Left forelimb (tissue), 1 donor: ENCODE measurements at places on chromosomes 16 and 17.
A peak's percentile ranks its signal among the peaks of the same experiment; 100 is the strongest.

- no peak for DNase-seq
Observed at GRCh38 chr17:29176558-29177351, 3.4 kb downstream of the MYO18A start.

DNA sequence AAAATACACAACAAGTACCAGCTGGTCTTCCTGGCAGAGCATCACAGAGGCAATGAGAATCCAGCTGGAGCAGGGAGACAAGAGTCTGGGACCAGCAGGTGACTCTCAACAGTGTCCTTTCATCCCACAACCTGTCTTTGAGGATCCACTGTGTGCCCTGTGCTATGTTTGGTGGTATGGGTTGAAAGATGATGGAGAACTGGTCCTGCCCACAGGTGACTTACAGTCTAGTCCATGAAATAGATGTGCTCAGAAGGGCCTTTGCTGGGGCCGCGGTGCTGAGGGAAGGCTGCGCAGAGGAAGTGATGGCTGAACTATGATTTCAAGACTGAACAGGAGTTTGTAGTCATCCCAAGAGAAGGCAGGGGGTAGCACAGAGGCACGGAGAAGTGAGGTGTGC lies 17.9 kb downstream of the WNT3 start:
- no peak for DNase-seq

- DNase-seq, result no peak
Observed at GRCh38 chr17:44170499-44171201, at the start of gene ASB16. Gene ASB16, plus strand, starts transcription at chr17:44170704. Its CDS starts 86 bp downstream, at chr17:44170790.

DNA sequence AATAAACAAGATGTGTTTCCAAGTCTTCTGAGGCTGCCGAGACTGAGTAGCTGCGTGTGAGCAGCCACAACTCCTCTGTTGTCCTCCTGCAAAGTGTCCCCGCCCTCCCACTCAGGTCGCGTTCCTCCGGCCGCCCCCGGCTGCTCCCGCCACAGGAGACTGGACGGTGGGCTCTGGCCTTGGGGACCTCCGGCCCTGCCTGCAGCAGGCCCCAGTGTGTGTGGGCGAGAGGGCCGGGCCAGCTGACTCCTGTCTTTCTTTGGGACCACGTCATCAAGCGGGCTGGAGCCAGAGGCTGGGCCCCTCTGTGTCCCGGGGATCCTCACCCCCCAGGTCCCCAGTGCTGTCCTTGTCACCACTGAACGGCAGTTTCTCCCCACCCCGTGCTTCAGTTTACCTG lies 175.3 kb downstream of the NPIPB11 start:
- DNase-seq, result peak; percentile 62

DNA sequence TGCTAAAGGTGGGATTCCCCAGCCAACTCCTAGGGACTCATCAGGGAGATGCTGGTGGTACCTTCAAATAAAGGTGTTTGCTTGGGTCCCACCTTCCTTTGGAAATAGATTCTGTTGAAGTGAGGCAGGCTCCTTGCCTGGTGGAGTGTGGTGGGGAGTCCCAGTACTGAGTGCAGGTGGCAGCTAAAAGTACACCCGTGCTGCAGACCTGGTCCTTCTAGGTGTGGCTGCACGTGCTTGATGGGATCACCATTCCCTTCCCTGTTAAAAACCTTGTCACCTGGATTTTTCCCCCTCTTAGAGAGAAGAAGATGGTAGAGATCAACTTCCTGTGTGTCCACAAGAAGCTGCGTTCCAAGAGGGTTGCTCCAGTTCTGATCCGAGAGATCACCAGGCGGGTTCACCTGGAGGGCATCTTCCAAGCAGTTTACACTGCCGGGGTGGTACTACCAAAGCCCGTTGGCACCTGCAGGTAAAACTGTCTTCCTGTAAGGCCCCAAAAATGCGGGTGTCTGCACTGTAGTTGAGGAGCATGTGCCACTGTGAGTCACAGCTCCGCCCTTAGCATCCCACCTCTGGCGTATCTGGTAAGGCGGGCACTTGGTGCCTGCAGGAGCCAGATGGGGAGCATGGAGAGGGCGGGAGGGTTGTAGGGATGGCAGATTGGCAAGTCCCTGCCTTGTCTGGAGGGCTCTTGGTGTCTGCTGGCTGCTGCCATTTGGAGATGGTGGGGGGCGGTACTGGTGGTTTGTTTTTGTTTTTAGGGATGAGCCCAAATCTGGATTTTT lies 34.0 kb downstream of the PLCD3 start:
- DNase-seq, result no peak

DNA sequence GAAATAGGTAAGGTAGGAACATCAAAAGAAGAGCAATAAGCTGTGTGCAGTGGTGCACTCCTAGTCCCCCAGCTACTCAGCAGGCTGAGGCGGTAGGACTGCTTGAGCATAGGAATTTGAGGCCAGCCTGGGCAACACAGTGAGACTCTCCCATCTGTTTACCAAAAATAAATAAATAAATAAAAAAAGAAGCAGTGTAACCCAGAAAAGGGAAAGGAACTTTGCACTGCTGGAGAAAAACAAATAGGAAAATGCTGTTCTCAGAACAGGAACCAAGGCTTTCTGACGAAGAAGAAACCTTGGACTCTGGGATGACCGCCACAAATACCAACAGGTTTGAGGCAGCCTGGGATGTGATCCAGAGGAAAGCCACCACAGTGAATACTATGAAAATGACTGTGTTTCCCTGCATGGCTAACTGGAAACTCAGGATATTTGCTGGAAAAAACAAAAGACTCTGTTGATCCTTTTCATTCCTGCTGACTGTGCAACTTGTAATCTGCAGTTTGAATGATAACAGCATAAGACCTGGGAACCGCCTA lies 41.2 kb downstream of the TTC19 start:
- DNase-seq, result no peak

DNA sequence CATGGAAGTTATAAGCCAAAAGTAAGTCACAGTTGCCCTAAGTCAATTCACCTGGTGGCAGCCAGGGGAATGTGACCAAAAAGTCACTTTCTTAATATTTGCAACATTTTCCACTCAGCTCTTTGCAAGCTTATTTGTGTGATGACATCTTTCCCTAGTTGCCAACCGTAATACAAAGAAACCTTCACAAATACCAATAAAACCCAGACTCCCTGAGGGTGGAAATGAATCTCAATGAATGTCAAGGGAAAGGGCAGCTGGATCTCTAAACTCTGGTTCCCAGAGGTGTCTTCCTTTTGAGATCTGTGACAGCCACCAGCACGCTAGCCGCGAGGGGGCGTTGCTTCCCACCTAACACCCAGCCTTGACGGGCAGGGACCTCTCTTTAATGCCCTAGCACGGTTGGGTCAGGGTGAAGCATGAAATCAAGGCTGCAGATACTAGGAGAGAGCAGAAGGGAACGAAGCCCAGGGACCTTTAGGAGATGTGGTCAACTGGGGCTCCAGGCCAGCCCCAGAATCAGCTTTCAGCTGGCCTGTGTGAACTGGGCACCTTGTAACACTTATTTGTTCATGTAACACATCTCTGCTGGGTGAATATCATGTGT lies 82.2 kb downstream of the CMC2 start:
- peak; percentile 28 for DNase-seq

DNA sequence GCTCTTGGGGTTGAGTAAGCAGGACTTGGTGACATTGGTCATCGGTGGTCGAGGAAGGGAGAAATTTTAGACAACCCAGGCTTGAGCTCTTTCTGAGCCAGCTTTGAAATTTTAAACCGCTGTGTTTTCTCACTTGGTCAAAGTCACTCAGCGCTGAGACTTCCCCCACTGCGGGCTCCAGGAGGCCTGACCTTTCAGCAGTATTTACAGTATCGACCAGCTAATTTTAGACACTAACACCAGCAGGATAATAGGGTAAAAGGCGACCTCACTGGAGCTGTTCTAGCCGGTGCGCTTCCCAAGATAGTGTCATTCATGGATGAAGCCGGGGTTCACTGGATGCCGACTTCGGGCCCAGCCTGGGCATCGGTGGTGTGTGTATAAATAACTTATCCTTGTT lies 29.7 kb upstream of the WSCD1 start:
- no peak for DNase-seq

DNA sequence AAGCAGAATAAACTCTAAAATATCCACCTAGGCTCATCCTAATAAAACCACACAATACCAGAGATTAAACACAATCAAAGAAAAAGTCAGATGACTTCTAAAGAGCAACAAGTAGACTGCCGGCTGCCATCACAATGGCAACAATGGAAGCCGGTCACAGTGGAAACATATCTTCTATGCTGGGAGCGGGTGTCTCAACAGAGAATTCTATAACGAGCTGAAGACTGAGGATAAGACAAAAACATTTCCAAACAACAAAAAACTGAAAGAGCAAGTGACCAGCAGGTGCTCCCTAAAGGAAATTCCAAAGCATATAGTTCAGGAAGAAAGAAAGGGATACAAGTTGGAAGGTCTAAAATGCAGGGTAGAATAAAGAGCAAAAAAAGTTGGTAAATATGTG lies 8.9 kb downstream of the NSMCE1 start:
- no peak for DNase-seq

DNA sequence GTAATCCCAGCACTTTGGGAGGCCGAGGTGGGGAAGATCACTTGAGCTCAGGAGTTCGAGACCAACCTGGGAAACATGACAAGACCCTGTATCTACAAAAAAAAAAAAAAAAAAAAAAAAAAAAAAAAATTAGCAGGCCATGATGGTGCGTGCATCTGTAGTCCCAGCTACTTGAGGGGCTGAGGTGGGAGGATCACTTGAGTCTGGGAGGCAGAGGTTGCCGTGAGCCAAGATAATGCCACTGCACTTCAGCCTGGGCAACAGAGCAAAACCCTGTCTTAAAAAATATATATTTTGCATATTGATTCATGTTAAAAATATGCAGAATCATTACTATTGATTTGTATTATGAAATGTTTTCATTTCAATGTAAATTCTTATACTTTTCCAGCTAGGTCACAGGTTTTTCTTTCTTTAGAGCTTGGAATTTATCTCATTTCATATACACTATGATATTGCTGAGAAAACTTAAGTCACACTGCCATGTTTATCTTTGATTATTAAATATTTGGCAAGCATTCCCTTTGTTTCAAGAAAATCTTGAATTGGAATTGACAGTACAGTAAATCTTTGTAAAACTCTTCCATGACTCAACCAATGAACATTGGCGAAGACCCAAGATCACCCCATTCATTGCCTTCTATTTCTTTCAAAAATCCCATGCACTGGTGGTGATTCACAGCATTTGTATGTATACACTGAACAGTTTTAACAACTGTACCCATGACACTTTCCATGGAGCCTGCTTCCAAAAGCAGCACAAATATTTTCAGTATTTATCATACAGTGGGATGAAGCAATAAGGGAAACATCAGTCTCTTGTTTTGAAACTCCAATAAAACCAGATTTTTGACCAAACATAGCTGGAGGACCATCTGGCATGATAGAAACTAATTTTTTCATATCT lies 83.5 kb upstream of the TNRC6A start:
- no peak for DNase-seq

DNA sequence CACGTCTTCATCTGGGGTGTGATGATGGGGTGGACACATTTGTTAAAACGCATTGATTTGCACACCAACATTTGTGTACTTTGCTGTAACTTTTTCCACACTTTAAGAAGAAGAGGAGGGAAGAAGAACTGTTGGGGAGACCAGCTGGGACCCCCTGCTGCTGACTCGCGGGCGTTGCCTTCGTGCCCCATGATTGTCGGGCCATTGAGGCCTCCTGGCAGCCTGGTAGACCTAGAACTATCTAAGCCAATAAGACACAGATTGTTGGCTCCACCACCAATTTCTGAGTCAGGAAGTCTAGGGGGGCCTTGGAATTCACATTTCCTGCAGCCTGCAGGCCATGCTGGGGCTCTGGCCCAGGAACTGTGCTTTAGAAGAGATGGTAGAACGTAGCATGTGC lies 105.5 kb downstream of the TNFRSF13B start:
- DNase-seq, result no peak

- DNase-seq, result no peak
Observed at GRCh38 chr17:62950067-62950466, 16.0 kb upstream of the TANC2 start.

DNA sequence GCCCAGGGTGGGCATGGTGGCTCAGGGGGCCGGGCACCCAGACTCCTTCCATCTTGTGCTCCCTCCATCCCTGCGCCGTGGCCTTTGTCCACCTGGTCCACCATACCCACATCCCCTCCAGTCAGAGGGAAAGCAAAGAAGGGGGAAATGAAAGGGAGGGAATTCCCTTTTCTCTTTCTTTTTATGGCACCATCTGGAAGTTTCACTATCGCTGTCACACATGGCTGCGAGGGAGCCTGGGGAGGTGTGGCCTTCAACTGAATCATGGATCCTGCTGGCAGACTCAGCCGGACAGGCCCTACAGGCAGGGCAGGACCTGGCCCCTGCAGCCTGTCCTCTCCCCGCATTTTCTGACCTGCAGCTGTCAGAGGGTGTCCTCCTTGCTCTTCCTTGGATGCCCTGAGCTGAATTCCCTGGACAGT lies 6.2 kb downstream of the SLC12A3 start:
- no peak for DNase-seq

DNA sequence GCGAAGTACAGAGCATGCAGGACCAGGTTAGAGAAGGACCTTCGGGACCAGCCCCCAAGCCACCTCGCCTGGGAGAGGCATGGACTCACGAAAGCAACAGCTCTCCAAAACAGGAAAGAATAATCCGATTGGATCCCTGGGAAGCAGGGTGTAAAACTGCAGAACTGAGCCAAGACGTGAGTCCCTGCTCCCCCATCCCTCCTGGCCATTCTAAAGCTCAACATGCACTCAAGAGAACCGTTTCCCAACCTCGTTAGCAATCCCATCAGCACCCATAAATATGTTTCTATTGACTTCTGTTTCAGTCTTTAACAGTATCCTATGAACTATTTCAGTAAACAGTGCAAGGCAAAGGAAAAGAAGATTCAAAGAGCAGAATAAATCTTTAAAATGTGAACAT lies 167.0 kb downstream of the COPRS start:
- DNase-seq, result no peak

- DNase-seq, result no peak
Observed at GRCh38 chr17:79832218-79833109, 6.8 kb downstream of the CBX4 start.

DNA sequence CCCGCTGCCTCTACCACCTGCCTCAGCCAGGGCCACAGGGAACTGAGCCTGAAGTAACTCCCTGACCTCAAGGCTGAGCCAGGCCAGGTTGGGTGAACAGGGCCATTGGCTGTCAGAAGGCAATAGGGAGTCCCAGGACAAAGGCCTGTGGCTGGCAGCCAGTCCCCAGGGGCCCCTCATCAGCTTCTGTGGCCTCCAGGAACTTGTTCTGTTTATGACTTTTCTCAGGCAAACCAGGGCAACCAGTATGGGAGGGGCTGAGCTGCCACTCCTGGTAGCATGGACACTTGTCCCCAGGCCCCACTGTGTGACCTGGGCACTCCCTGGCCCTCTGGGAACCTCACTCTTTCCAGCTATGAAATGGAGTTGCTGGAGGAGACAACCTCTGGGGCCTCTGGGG lies 40.1 kb downstream of the CPNE2 start:
- DNase-seq, result no peak

GRCh38 chr16:399340-400019 lies 2.2 kb upstream of the DECR2 start:
- DNase-seq, result no peak

- DNase-seq, result no peak
Observed at GRCh38 chr16:73743665-73744496, 552.7 kb upstream of the PSMD7 start.

GRCh38 chr17:77746896-77747554 lies 211.5 kb upstream of the TNRC6C start:
- DNase-seq, result peak; percentile 50

- DNase-seq, result no peak
Observed at GRCh38 chr17:17235212-17236174, 1.5 kb downstream of the FLCN start.
